ENCODE measurements at places on chromosomes 13 and 19.

DNA sequence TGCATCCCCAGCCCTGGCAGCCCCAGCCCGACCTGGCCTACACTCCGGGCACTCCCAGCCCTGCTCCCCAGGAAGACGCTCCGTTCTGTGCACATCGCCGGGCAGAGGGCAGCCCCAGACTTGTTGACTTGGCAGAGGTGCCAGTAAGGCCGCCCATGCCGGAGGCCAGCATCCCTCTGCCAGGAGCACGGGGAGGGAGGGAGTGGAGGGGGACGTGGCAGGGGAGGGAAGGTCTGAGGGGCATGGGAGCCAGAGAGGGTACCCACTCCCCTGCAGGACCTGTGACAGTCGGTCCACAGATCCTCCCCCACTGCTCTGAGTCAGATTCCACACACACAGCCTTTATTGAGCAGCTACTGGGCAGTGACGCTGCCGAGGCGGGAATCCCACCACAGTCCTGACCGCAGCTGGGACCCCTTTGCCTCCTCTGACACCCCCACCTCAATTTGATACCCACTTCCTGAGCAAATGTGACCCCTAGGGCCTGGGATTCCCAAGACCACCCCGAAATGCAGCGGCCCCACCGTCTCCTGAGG is 1.9 kb upstream of the NKPD1 start:
- no peak for DNase-seq

DNA sequence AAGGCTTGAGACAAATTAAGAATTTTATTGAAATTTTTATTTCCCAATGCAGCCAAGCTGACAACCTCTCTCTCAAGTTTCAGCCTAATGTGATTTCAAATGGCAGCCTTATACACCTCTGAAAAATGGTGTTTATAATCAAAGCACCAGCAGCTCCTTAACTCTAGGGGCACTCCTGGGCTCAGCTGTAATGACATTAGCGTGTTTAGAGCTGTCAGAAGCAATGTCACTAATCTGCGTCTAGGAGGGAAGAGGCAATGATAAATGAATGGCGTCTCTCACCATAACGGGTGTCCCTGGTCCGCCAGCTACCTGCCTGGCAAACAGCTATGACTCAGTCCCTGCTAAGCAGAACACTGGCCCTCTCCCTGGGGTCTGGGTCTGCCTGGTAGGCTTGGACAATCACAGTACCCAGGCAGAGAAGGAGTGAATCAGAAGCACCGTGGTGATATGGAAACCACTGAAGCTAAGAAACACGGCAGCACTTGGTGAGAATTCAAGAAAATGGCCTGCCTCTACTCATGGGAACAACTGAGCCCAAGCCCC is 131.8 kb upstream of the VSTM2B start:
- no peak for DNase-seq

DNA sequence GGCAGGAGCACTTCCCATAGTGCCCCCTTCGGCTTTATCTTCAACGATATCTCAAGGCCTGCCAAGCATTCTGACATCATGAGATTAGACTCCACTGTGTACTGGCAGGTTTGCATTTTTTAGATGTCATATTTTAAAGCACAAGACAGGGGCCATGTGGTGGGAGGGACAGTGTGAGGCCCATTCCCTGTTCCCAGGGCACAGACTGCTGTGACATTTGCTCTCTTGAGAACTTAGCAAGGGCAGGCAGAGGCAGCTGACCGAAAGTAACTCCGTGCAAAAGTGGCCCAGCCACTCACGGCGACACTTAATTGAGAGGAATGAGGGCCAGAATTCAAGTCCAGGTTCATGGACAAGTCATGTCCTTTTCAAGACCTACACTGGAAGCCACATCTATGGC is 201.8 kb downstream of the COL4A1 start:
- DNase-seq = no peak

- no peak for DNase-seq
Observed at GRCh38 chr19:11256189-11256588, 6.1 kb downstream of the DOCK6 start.

GRCh38 chr13:74138241-74138640 is 4.0 kb upstream of the KLF12 start:
- DNase-seq = no peak

DNA sequence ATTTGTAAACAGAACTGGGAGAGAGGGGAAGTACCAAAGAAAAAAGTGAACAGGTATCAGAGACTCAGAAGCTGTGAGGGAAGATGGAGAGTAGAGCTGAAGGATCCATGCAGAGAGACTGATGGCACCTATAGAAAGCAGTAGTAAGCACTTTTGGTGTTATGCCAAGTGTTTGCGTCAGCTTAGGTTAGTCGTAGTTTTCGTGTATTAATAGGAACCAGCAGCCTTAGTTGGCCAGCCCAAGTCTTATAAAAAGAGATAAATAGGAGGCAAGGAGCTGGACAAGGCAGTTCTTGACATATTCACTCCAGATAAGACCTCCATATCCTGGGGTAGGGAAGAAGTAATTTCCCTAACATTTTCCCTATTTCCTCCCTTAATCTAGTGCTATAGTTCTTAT is 214.2 kb downstream of the OXGR1 start:
- DNase-seq = no peak

DNA sequence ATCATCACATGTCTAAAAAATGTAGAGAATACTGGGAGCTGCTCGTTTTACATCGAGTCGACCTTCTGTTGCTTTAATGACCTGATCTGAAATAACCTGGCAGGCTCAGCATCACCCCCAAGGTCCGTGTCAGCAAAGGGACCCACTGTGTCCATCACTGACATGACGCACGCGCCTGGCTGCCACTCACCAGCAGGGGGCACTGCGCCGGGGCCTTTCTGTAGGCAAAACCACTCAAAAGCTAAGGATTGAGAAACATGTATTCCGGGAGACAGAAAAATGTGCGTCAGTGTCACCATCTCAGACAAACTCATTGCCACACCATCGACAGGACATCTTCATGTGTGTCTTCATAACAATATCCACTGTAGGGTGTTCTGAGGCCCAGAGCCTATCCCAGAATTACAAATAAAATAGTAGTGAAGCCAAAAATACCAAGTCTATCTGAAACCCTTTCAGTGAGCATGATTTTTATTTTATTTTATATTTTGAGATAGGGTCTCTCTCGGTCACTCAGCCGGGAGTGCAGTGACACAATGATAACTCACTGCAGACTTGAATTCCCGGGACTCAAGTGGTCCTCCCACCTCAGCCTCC is 130.3 kb upstream of the LSM14A start:
- peak; percentile 77 for DNase-seq

DNA sequence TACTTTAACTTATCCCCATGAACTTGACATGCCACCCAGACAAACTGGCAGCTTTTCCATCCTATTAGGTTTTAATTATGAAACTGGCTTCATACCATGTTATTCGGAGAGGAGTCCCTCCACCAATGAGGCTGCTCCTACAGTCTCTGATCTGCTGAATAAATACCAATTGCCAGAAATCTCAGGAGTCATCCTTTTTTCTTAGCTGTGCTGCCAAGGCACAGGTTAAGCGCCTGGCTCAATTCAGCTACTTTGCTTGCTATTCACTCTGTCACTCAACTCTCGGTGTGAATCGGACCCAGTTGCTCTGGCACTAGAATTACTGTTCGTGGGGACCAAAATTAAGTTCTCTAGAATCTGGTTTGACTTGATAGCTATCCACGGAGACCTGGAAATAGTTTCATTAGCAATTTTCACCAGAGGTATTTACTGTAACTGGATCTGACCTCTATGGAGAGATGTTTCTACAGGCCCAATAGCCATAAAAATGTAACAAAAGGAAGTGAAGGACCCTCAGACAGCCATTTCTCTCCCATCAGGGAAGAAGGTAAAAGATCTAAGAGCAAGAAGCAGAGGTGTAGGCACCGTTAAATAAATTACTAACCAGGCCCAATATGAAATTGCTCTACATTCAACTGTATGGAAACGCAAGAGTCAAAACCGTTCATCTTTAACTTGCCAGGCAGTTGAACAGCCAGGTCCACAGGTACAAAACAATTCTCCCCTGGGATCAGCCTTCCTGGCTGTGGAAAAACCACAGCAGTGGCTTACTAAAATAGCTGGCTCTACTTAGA is 5.4 kb downstream of the ZC3H4 start:
- DNase-seq = no peak

DNA sequence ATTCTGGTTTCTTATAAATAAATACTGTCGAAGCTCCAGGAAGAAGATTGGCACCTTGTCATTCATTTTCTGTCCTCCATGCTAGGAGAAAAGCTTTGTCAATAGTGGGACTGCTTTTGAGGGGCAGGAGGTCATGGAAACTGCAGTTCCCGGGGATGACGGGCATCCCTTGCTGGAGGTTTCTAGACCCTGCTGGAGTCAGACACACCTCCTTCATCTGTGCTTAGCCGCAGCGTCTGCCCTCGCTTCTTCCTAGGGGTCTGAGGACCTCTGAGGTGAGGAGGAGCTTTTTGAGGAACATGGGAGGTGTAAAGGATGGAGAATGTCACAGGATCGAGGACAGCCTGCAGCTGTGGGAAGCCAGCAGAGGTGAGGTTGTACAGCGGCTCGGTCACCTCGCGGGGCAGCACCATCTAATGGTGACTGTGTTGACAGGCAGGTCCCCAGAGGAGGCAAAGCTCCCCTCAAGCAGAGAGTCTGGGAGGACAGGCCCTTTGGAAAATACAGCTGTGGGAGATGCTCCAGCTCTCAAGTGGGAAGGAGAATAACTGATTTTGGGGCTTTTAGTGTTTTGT is 172.7 kb upstream of the RNF113B start:
- no peak for DNase-seq

DNA sequence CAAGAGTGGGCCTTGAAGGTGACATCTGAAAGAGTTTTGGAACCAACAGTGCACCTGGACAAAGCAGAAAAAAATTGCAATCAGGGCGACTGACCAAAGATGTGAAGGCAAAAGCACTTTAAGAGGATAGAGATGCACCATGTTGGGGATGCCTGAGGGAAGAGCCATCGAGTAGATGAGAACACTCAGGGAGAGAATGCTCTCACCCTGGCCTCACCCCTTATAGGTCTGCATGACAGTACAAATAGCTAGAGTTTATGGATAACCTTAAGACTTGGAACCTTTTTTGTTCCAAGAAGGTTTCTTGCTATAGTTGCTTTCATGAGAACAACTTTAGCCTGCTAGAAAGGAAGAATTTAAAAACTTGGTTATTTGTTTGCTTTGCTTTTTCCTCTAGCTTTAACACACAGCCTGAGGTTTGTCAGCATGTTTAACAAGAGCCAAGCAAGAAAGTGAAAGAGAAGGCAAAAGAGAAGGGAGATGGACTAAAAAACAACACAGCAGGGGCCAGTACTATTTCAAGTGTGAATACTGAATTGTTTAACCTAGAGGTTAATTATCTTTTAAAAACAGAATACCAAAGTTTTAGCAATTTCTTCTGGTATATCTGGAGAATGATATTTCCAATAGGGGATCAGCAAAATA is 418.9 kb downstream of the DIAPH3 start:
- no peak for DNase-seq

DNA sequence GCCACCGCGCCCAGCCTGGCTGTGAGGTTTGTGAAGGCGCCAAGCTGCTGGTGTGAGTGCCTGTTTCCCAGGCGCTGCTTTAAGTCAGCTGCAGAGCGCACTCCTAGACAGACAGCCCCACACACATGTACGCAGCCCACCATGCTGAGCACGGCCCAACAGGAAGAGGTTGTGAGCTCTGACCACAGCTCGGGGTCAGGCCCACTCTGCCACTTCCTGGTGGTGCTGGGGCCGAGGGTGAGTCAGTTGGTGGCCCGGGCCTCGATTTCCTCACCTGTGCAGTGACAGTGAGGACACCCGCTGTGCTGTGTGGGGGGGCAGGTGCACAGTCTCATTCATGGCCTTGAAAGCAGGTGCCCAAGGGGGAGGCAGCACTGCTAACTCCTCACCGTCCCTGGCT is 106.7 kb downstream of the KDM4B start:
- DNase-seq = no peak

DNA sequence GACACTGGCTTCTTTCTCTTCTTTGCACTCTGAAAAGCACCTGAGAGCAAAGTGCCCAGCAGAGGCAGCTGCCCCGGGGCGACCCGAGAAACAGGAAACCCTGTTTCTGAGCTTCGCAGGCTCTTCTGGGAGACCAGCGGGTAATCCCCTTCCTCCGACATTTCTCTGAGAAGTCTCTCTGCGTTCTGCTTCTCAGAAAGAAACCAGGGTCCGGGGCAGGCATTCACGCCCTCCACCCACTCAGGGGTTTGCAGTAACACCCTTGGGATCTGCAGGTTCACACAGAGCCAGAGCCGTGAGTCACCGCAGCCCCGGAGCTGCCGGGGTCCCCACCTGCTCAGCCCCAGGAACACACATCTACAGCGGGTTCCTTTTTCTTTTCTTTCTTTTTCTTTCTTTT is 86.0 kb downstream of the GADD45B start:
- DNase-seq = peak; percentile 50

GRCh38 chr13:49580980-49581680 is 4.2 kb downstream of the RCBTB1 start:
- DNase-seq = no peak

DNA sequence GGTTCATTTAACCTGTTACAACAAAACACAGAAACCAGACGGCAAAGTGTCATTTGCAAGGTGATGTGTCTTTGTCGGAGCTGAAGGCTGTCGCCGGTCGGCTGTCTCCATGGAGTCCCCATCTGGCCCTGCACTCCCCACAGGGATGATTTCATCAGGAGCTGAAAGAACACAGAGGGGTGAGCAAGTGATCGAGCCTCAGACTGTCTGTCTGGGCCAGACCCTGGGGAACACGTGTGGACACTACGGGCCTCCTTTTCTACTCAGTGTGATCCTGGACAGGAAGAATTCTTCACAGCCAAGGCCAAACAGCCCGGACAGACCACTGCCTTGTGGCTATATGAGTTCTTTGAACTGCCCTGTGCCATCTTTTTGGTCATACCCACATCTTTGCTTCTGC is 85.1 kb downstream of the RNASEH2B start:
- no peak for DNase-seq

DNA sequence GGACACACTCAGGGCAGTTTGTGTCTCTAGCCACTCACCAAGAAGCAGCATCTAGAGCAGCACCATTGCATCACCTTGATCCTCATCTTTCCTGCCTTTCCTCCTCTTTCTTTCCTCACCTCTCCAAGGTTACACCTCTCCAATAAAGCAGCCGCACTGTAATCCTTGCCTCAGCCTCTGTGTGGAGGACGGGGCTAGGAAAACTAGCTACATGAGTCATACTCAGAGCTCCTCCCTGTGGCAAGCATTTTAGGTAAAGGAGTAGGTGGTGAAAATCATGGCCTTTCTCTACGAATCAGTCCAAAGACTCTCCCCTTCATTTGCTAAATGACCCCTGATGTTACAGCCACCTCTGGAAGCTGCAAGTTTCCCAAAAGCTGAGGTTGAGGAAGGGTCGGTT is 108.9 kb downstream of the DNAJC15 start:
- DNase-seq = no peak

GRCh38 chr13:27038323-27038722 is 133.3 kb downstream of the USP12 start:
- DNase-seq = no peak

GRCh38 chr19:57559008-57559403 is 657 bp downstream of the ZNF550 start:
- DNase-seq = peak; percentile 48
